Caudate nucleus (tissue), 63 donors: ENCODE measurements at places on chromosomes 5 and 9.

DNA sequence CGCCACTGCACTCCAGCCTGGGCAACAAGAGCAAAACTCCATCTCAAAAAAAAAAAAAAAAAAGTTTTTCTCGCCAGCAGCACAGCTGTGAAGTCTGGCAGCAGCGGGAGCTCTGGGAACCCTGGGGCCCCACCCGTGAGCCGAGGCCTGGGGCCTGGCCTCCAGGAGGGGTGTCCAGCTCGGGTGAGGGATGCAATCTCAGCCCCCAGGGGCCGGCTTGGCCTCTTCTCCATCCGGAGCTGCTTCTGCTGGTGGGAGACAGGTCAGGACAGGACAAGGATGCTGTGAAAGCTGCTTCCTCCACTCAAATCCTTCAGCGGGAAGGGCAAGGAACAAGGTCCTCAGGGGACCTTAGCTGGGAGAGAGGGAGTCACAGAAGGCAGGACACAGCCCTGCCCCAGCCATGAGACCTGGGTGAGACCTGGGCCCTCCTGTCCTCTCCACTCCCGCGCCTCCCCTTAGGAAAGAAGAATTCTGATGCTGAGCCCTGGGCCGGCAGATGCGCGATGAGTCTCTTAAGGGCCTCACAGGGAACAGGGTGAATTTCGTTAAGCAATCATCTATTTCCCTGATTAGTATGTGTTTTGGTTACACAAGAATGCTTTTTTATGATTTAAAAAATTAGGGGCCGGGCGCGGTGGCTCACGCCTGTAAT, 30.6 kb downstream of the PLPP7 start:
- DNase-seq, result no peak

GRCh38 chr9:806285-807156, 35.0 kb upstream of the DMRT1 start:
- no peak for DNase-seq

GRCh38 chr9:121807823-121808278, 156.4 kb downstream of the DAB2IP start:
- DNase-seq, result no peak

GRCh38 chr5:44769200-44769876, 39.4 kb upstream of the MRPS30 start:
- no peak for DNase-seq

DNA sequence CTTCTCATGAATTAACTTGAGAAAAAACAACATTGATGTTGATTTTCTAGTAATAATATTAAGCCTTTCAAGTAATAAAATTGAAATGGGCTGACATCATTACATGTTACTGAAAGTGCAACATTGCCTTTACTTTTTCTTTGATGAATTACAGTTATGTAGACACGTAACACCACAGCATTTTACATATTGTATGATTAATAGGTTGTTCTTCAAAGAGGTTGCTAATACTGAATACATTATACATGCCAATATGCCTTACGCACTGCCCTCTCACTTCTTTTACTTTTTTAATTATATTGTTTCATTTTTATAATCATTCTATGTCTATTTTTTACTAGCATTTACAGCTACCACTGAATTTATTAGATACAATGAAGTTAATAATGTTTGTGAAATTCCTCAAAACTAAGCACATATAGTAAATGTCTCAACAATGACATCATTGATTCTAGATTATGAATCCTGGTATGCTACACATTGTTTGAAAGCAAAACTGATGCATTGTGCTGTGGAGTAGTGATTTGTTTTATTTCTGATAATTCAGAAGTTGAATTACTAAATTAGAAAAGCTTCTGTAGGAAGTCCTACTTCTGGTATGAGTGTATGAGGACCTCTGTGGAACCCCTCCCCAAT, 464.4 kb upstream of the IZUMO3 start:
- no peak for DNase-seq
